Left renal pelvis (tissue), 4 donors: ENCODE measurements at places on chromosomes 5 and 9. TPM values are rescaled to one million over a fixed set of nuclear protein-coding genes. Genes with fewer than 3 reads are reported as not detected.

GRCh38 chr5:95181644-95182043, 103.2 kb downstream of the MCTP1 start:
- no peak for DNase-seq

DNA sequence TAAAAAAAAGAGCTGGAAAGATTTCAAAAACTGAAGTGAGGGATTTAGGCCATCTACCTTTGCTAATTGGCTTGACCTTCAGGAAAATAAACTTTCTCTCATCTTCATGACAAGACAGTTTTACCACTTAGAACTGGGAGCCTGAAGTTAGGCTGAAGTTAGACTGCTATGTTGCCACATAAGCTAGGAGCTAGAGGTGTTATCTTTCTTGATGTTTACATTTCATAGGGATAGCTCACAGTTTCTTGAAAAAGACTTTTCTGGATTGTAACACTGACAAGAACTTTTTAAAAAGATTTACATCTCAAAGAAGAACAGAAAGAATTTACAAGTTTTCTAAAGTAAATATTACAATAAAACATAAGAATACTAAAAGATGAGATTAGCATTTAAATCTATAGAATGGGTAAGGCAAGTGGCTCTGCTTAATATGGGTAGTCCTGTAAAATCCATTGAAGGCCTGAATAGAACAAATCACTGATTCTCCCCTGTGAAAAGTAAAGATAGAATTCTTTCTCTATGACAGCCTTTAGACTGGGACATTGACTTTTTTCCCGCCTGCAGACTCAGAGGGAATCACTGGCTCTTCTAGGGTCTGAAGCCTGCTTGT, 1665.4 kb upstream of the CDH9 start:
- no peak for DNase-seq

GRCh38 chr9:88180081-88180765, 41.9 kb upstream of the SPATA31C2 start:
- DNase-seq, result no peak

DNA sequence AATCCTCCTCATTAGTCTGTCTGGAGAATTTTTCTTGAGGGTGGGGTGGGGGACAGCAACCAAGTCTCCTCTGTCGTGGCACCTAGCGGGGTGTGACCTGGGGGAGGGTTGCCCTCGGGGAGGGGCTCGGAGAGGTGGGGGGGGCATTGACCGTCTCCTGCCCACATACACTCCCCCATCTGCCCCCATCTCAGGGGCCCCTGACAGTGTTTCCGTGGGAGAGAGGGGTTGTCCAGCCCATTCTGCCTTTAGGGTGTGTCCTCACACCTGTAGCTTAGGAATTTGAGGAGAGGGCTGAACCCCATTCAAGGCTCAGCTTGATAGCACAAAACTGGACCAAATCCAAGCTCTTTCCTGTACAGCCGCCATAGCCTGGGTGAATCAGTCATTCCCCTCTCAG, 5.9 kb upstream of the CXXC5 start:
- no peak for DNase-seq

DNA sequence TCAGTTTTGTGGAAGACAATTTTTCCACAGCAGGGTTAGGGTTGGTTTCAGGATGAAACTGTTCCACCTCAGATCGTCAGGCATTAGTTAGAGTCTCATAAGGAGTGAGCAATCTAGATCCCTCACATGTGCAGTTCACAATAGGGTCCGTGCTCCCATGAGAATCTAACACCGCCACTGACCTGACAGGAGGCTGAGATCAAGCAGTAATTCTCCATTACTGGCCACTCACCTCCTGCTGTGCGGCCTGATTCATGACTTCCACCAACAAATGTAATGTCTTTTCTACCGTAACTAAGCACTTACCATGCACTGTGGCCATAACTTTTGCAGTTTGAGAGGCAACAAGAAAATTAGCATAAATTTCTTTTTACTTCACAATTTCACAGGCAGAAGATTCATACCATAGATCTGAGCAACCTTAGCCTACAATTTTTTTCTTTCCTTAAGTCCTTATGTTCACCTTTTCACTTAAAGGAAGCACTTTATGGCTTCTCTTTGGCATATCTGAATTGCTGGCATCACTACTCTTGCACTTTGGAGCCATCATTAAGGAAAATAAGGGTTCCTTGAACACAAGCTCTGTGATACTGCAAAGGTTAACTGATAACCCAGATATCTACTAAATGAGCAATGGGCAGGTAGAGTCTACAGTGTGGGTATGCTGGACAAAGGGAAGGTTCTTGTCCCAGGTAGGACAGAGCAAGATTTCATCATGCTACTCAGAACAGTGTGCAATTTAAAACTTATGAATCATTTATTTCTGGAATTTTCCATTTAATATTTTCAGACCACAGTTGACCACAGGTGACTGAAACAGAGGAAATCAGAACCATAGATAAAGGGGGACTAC, 83.0 kb upstream of the IFNK start:
- DNase-seq, result no peak

GRCh38 chr5:96683392-96683791, 21.2 kb downstream of the CAST start:
- DNase-seq, result no peak

DNA sequence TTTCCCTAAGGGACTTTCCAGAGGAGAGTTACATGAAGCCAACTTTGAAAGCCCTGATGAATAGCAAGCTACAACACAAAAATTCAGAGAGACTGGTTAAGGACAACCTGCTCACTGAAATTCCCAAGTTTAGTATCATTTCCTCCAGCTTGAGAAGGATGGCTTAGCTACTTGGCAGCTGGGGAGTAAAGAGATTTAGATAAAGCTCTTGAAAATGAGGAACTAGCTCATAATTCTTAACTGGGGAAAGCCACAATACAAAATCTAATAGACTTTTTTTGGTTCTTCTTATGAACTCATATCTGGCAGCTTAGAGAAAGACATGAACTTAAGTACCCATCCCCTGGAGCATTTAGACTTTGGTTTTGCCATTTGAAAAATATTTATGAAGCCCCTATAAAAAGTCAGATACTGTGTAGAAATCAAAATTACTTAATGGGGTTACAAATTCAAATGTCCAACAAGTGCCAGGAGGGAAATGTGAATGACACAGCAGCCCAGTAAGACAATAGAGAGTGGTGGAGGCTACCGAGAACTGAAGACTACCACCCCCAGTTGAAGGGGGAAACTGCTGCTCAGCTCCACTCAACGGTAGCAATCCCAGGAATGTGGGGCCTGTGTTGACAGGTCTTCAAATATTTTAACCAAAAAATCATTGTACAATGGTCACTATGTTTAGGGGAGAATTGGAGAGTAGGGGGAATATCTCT, 79.4 kb upstream of the ADRB2 start:
- DNase-seq, result no peak

DNA sequence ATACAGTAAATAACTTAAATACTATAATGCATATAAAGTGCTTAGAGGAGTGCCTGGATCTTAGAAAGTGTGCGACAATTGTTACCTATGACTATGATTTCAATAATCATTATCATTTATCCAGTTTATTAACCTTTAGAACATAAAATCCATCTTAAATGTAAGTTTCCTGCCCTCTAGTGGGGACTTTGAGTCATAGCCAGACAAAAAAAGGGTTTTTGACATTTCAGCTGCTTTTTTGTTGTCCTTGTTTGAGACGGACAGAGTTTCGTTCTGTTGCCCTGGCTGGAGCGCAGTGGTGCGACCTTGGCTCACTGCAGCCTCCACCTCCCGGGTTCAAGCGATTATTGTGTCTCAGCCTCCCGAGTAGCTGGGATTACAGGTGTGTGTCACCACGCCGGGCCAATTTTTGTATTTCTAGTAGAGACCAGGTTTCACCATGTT, 9.7 kb upstream of the C9orf152 start:
- DNase-seq, result no peak

DNA sequence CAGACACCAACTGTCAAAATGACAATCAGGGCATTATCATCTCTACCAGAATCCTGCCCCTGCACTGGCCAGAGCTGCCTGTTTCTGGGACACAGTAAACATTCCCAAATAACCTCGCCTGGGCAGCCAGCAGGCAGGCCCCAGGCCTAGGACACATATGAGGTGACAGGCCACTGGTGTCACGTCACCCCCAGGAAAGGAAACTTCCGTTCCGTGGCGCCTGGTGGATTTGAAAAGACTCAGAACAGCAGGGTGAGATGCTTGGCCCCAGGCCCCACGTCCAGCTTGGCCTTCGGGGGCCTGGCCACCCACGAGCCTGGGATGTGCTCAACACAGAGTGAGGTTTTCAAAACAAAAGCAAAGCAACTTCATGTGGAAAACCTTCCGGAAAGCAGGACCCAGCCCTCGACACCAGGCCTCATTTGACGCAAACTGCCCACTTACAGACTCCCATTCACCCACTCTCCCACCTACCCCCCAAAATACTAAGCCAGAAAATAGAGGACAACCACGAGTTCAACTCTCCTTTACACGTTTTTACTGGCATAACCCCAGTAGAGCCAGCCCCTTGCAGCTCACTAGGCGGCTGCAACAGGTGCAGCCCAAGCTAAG, 1.2 kb downstream of the SEMA4D start:
- no peak for DNase-seq

DNA sequence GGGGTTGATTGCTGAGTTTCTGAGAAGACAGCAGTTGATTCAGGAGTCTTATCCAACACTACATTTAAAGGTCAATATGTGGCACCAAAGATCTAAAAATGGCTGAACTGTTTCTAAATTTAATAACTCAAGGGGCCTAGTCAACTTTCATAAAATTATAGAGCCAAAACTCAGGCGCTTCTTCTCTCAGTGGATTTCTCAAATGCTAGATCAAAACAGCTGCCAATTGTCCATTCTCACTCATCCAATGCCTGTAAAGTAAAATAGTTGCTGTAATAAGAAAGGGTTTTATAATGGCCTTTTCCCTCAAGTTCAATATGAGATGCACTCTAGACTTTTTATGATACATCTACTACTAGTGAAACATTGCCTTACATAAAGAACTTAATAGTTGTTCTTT, 26.5 kb downstream of the ADAMTSL1 start:
- DNase-seq, result no peak

GRCh38 chr5:8606231-8606630, 737.3 kb downstream of the MTRR start:
- DNase-seq, result no peak

DNA sequence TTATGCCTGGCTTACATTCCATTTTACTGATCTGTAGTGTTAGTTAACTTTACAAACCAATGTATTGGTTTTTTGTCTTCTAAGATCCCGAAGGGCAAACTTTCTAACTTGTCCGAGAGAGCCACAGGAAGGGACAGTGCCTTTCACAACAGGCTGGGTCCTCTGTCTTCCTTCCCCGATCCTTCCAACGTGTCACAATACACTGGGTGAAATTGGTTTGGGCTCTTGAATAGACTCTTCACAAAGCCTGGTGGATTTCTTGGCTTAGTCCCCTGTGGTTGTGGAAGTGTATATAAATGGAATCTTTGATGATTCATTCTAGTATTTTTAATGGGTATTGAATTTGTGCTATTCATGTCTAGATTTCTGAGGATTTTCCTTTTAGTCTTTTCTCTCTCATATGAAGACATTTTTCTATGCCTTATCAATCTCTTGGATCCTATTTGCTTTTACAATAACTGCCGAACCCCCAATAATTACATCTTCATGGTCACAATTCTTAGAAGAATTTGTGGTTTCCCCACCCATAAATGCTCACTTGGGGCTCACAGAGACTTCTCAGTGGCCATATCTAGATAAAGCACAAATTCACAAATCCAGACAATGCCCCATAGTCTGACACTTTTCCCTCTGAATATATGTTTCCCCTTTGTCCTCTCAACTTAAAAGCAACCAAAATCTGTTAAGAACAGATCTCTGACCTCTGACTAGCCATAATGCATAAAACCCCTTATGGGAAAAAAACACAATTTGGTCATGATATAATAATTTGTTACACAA, 107.7 kb downstream of the MTRR start:
- no peak for DNase-seq

GRCh38 chr9:116372786-116373185, 219.2 kb downstream of the PAPPA start:
- DNase-seq, result no peak

GRCh38 chr9:74765481-74765971, 122.2 kb downstream of the TRPM6 start:
- DNase-seq, result no peak

DNA sequence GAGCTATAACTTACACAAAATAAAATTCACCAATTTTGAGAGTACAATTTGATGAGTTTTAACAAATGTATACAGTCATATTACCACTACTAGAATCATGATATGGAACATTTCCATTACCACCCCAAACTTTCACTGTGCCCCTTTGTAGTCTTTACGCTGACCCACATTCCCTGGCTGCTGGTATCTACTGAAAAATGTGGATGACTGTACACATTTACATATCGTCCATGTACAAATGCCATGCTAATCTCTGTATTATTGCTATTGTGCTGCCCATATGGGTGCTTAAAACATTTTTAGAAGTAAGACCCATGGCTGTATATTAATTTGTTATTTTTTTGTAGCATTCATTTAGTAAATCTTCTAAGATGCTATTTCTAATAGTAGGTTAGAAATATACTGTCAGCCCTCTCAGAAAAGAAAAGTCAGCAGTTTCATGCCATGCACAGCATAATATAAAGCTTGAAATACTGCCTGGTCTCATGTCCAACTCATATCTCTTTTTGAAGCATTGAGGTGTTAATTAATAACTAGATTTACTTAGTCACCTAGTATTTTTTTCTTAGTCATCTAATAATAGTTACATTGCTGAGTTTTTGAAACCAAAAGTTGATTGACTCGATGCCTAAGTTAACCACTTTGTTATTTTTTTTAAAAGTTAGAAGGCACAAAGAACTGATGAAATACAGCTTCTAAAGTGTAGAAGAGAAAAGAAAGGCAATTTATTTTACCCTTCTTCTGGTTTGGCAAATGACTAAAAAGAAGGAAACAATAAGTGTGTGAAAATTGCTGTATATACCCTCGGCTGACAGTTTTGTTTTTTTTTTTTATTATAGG, 188.3 kb upstream of the MEF2C start:
- no peak for DNase-seq

DNA sequence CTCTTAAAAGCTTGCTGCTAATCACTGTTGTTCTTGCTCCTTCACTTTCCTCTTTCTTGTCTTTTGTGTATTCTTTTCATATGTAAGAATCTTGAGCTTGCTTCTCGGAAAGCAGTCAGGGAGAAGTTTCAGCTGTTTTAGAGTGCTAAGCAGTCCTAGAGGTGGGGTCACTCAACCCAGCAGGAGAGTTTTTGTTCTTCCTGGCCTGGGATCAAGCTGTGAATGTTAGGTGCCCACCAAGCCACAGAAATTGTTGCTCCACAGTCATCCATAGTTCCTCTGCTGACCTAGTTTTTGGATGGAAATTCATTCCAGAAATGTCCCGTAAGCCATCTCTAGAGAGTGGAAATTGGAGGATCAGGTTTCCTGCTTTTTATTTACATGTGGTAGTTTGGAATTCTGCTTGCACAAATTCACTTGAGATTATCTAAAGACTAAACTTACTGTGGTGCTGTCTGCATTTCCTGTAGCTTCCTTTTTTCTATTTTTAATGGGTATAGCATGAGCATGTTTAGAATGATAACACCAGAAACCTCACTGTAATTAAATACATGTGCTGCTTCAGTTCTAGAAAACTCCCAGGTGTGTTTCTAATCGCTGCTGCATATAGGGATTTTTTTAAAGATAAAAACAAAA, 108.7 kb downstream of the MAST4 start:
- no peak for DNase-seq

- no peak for DNase-seq
Measured at GRCh38 chr5:139664727-139665351, 16.7 kb downstream of the CXXC5 start.

SPINK13 gene
- 0.78 TPM for polyA plus RNA-seq

CYSRT1 gene
- polyA plus RNA-seq, result 3.5 TPM

FOXD4L5 gene
- 0.12 TPM for polyA plus RNA-seq

TMEM215 gene
- 0.34 TPM for polyA plus RNA-seq

CTSV gene
- 27.6 TPM for polyA plus RNA-seq

RNF14 gene
- polyA plus RNA-seq, result 48.6 TPM

C5orf63 gene
- 8.8 TPM for polyA plus RNA-seq

N4BP3 gene
- 4.0 TPM for polyA plus RNA-seq

GRXCR2 gene
- not detected for polyA plus RNA-seq

SLC34A3 gene
- polyA plus RNA-seq, result 0.37 TPM
